Natural killer cell treated with Interleukin-12 subunit alpha and Interleukin-12 subunit beta and Interleukin-15 and Interleukin-18, amount 100 ng/mL, for 72 hours (primary cell): ENCODE measurements at places on chromosomes 5 and 9. TPM values are rescaled to one million over a fixed set of nuclear protein-coding genes. Genes with fewer than 3 reads are reported as not detected.

Gene OR1J2
- not detected for total RNA-seq

Gene SURF6
- total RNA-seq: 23.9 TPM

DNA sequence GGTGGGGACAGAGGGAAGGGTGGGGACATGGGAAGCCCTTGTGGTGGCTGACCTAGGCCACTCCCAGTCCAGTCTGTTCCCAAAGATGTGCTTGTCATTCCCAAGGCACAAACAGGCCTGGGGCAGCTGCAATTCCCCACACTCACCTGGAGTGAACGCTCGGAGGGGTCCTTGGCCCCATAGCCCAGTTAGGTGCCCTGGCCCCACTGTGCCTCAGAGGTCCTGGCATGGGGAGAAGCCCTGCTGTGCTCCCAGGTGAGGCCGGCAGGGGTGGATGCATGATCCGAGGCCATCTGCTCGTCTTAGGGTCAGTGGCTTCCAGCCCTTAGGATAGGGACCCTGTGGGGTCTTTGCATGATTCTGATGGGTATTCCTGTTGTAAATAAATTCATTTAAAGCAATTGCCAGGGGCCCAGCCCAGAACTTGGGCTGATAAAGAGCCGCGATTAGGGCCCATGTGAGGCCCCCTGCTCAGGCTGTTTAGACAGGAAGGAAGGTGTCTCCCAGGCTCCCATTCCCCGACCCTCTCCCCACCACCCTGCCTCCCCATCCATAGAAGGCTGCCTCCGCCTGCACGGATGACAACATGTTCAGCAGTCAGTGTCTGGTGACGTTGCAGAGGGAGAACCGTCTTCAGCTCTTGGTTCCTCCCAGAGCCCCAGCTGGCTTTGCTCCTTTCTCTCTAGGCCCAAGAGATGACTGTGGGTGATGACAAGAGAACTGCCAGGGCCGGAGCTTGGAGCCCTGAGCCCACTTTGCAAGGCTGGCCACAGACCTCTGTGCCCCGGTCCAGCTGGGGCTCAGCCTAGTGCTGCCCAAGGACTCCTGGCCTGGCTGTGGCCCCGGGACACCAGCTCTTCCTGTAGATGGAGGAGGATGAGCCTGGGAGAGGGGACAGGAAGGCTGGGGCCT, 28.4 kb upstream of the IRX4 start:
- H3K4me3 ChIP-seq: no peak overlapping the region
- peaks cover 15% of the 10 kb centered on the region for H3K27me3 ChIP-seq
- no peaks in the 10 kb centered on the region for H3K36me3 ChIP-seq
- H3K4me1 ChIP-seq: no peaks in the 10 kb centered on the region

DNA sequence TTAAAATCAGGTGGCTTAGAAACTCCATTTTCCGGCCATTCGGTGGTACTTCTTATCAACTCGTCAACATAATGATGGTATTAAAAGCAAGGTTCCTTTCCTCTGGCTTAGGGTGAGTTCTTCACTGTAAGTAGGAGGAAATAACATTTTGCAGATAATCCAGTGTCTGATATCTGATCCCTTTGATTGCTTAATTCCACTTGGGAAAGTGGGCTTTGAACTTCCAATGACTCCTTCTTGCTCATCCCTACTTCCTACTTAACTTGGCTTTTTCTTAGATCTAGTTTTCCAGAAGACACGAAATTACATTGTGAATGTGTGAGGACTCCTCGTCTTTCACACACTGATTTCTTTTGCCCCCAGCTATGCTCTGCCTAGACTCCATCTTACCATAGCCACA, 31.5 kb downstream of the DDX31 start:
- no peak overlapping the region for H3K27ac ChIP-seq
- no peaks in the 10 kb centered on the region for H3K27me3 ChIP-seq
- H3K4me1 ChIP-seq: no peaks in the 10 kb centered on the region
- no peak for DNase-seq
- H3K4me3 ChIP-seq: no peak overlapping the region

DNA sequence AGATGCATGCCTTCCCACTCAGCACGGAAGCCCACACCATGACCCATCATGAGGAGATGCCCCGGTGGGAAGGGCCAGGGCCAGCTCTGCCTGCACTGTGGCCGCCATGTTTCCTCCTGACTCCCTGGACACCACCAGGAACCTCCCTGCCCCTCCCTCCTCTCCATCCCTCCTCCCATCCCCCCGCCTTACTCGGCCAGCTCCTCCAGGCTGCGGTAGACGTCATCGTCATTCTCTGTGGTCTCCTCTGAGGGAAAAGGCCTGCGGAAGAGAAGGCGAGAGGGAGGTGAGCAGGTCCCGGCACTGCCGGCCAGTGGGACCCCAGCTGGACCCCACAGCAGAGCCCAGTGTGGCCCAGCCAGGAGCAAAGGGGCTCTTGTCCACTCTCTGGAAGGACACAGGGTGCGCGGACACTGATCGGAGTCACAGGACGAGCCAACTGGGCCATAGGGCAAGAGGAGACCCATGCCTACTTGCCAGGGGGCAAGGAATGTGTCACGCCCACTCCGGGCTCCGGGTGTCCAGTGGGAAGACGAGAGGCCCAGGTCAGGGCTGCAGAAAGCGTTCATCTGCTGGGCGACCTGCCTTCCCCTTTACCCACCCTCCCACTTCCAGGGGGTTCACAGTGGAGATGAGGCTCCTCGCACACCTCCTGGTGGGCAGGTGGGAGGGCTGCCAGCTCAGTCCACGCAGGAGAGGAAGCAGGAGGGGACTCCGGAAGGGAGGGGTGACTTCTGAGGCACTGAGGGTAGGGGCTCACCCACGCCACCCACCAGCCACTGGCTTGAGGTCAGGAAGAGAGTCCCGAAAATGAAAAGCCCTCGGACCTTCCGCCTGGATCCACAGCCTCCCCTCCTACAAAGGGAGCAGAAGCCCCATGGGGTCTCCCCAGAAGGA, 96.2 kb upstream of the SARDH start:
- no peak overlapping the region for H3K27ac ChIP-seq
- H3K36me3 ChIP-seq: no peaks in the 10 kb centered on the region
- H3K27me3 ChIP-seq: no peaks in the 10 kb centered on the region

- H3K4me1 ChIP-seq: peaks cover 7% of the 10 kb centered on the region
- H3K4me3 ChIP-seq: no peak overlapping the region
- H3K27ac ChIP-seq: peak overlapping the region; percentile 56
Observed at GRCh38 chr5:142385194-142385593, 60.4 kb upstream of the SPRY4 start.

DNA sequence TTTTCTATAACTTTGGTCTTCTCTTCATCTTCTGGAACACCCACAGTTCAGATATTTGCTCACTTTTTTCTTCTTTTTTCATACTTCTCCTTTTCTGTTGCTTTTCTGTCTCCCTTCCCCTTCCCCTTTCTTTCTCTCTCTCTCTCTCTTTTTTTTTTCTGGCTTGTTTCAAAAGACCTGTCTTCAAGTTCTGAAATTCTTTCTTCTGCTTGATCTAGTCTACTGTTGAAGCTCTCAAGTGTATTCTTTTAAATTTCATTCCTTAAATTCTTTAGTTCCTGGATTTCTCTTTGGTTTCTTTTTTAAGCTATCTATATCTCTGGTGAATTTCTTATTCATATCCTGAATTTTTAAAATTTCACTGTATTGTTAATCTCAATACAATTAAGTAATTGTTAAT, 11.2 kb downstream of the ALG2 start:
- no peak overlapping the region for H3K4me3 ChIP-seq
- peaks cover 40% of the 10 kb centered on the region for H3K36me3 ChIP-seq
- peaks cover 12% of the 10 kb centered on the region for H3K27me3 ChIP-seq
- no peak overlapping the region for H3K27ac ChIP-seq
- peaks cover 13% of the 10 kb centered on the region for H3K4me1 ChIP-seq
